ENCODE measurements at places on chromosomes 1 and 21. TPM values are rescaled to one million over a fixed set of nuclear protein-coding genes. Genes with fewer than 3 reads are reported as not detected.

- DNase-seq: no peak
- no peaks in the 10 kb centered on the region for H3K27me3 ChIP-seq
- no peaks in the 10 kb centered on the region for H3K4me1 ChIP-seq
- H3K4me3 ChIP-seq: no peak overlapping the region
- no peak overlapping the region for H3K27ac ChIP-seq
Measured at GRCh38 chr21:35363458-35363857, 314.4 kb upstream of the RUNX1 start.

Gene PM20D1
- 3.8 TPM for total RNA-seq

Gene ASCL5
- total RNA-seq: 0.27 TPM

Gene PANK4
- 66.6 TPM for total RNA-seq

GRCh38 chr1:222466150-222466865, 81.6 kb downstream of the HHIPL2 start:
- H3K4me1 ChIP-seq: peaks cover 11% of the 10 kb centered on the region
- DNase-seq: no peak
- no peak overlapping the region for H3K4me3 ChIP-seq
- H3K27ac ChIP-seq: no peak overlapping the region
- H3K36me3 ChIP-seq: no peaks in the 10 kb centered on the region
- H3K27me3 ChIP-seq: peaks cover 5% of the 10 kb centered on the region

GRCh38 chr1:3313576-3313950, 140.9 kb upstream of the ARHGEF16 start:
- DNase-seq: no peak
- H3K36me3 ChIP-seq: no peaks in the 10 kb centered on the region
- no peaks in the 10 kb centered on the region for H3K27me3 ChIP-seq
- no peaks in the 10 kb centered on the region for H3K4me1 ChIP-seq
- no peak overlapping the region for H3K4me3 ChIP-seq

Gene FCMR
- total RNA-seq: 393 TPM

GRCh38 chr1:68528243-68528642, 31.4 kb upstream of the DEPDC1 start:
- no peak overlapping the region for H3K4me3 ChIP-seq
- H3K27ac ChIP-seq: no peak overlapping the region
- no peak for DNase-seq
- H3K36me3 ChIP-seq: no peaks in the 10 kb centered on the region
- peaks cover 3% of the 10 kb centered on the region for H3K27me3 ChIP-seq

Gene FLG2
- total RNA-seq: not detected

- no peaks in the 10 kb centered on the region for H3K27me3 ChIP-seq
- H3K36me3 ChIP-seq: no peaks in the 10 kb centered on the region
- DNase-seq: no peak
- no peak overlapping the region for H3K4me3 ChIP-seq
- H3K27ac ChIP-seq: no peak overlapping the region
Measured at GRCh38 chr1:67629370-67630075, 55.5 kb upstream of the GADD45A start.

- H3K36me3 ChIP-seq: no peaks in the 10 kb centered on the region
- DNase-seq: no peak
- no peaks in the 10 kb centered on the region for H3K4me1 ChIP-seq
- H3K27ac ChIP-seq: no peak overlapping the region
Measured at GRCh38 chr1:83978056-83978455, 20.9 kb downstream of the TTLL7 start.

DNA sequence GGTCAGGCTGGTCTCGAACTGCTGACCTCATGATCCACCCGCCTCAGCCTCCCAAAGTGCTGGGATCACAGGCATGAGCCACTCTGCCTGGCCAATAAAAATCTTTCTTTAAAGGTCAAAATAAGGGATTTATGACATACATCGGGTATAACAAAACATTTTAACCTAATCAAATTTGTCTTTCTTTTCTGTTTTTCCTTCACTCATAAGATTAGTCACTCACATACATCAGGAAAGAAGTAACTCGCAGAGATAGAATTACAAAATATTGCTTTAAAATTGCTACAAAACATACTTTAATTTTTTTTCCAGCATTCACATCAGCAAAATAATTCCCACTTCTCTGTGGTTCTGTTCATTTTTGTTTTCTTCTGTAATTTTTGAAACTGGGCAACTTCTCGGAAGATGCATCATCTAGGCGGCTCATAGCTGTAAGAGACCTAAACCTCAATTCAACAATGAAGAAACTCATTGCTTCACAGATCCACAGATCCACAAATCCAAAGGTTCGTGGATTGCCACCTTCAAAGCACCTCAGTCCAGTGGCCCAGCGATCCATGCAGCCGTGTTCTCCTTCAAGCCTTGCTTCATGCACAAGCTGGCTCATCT, 39.7 kb downstream of the NEK2 start:
- no peak overlapping the region for H3K4me3 ChIP-seq
- H3K27me3 ChIP-seq: no peaks in the 10 kb centered on the region
- no peaks in the 10 kb centered on the region for H3K4me1 ChIP-seq
- DNase-seq: no peak
- no peaks in the 10 kb centered on the region for H3K36me3 ChIP-seq
- H3K27ac ChIP-seq: no peak overlapping the region

Gene VTCN1
- total RNA-seq: not detected

DNA sequence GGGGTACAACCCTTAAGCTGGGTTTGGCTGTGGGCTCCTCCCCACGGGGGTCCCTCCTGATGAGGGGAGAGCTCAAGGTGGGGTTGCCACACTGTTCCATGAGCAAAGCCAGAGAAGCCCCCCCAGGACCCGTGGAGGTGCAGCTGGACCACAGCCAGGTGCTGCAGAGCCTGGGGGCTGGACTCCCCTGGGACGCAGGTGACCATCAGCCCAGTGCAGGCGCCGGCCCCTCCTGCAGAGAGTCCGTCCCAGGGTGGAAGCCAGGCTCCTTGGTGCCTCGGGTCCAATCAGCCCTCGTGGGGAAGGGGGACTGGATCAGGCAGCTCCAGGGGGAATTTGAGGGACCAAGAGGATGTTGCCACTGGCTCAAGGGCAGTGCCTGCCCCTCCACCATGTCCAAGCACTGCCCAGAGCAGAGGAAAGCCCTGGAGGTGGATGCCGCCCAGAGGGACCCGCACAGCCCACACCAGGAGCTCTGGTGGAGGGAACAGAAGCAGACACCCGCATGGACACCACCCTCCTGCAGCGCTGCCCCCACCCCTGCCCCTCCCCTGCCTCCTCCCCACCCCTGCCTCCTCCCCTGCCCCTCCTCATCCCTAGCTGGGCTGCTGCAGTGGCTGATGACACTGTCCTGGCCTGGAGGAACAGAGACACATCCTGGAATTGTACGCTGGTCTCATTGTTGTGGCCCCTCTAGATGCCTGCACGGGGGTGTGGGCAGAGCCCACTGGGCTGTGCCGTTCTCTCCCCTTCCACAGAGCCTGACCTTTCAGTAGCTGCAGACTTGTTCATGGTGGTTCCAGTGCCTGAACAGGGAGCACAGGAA, 30.8 kb upstream of the COL18A1 start:
- H3K4me1 ChIP-seq: no peaks in the 10 kb centered on the region
- H3K4me3 ChIP-seq: no peak overlapping the region
- H3K27ac ChIP-seq: no peak overlapping the region

GRCh38 chr1:50611675-50612074, 188.4 kb upstream of the DMRTA2 start:
- no peak overlapping the region for H3K27ac ChIP-seq
- DNase-seq: peak; percentile 17
- H3K4me1 ChIP-seq: no peaks in the 10 kb centered on the region
- no peaks in the 10 kb centered on the region for H3K36me3 ChIP-seq

DNA sequence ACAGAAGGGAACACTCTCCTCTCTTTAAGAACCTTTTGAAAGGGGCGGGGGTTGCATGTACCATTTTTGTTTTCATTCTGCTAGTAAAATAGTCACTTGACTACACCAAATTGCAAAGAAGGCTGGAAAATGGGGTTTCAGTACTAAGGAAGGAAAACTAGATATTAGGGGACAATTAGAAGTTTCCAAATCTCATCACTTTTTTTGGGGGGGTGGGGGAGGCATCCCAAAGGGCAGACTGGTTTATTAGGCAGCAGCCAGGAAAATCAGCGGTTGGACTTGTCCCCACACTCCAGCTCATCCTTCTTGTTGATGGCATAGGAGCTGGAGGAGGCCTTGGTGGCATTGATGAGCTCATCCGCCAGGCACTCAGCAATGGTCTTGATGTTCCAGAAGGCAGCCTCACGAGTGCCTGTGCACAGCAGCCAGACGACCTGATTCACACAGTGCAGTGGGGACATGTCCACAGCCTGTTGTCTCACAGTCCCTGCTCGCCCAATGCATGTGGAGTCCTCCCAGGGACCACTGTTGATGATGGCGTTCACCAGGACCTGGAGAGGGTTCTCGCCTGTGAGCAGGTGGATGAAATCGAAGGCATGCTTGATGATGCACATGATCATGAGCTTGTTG, 1.7 kb upstream of the TMEM50B start:
- peaks cover 16% of the 10 kb centered on the region for H3K4me1 ChIP-seq
- H3K27ac ChIP-seq: no peak overlapping the region
- H3K36me3 ChIP-seq: no peaks in the 10 kb centered on the region
- H3K4me3 ChIP-seq: no peak overlapping the region

Gene GPR89A
- total RNA-seq: 39.0 TPM

- peaks cover 18% of the 10 kb centered on the region for H3K27me3 ChIP-seq
- H3K4me1 ChIP-seq: no peaks in the 10 kb centered on the region
- H3K27ac ChIP-seq: no peak overlapping the region
- DNase-seq: no peak
- H3K4me3 ChIP-seq: no peak overlapping the region
Measured at GRCh38 chr1:214546886-214547641, 4.3 kb downstream of the PTPN14 start.

Gene LRRC7
- 0.15 TPM for total RNA-seq

- H3K27me3 ChIP-seq: no peaks in the 10 kb centered on the region
- H3K4me1 ChIP-seq: no peaks in the 10 kb centered on the region
- no peak overlapping the region for H3K4me3 ChIP-seq
- peaks cover 96% of the 10 kb centered on the region for H3K36me3 ChIP-seq
Measured at GRCh38 chr1:167697667-167698141, 24.1 kb upstream of the MPZL1 start.

DNA sequence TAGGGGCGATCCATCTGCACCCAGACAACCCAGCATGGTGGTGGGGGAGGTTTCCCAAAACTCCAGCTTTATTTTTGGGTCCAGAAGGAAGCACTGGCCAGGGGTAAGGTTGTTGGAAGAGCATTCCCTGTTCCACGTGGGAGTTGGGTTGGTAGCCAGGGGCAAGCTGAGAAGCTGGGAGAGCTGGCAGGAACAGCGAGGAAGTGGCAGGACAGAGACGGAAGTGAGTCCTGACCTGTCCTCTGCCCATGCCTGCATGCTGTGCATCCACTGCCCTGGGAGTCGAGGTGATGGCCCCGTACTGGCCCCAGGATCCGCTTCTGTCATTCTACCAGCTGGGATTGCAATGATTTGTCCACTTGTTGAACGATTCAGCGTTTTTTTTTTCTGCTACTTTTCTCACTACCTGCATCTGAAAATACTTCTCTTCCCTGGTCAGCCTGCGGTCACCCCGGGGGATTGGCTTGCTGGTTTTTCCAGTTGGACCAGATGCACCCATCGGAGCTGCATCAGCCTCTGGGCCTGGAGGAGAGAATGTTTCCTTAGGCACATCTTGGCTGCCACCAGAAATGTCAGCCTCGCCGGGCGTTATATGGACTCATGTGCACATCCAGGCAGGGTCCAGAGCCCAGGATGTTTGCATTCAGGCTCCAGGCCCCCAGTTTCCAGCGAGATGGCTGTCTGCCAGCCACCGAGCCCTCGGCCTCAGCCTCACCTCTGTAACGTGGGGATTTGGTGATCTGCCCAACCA, 28.3 kb upstream of the TMPRSS2 start:
- H3K4me3 ChIP-seq: no peak overlapping the region
- H3K4me1 ChIP-seq: no peaks in the 10 kb centered on the region
- H3K27ac ChIP-seq: no peak overlapping the region
- DNase-seq: no peak

DNA sequence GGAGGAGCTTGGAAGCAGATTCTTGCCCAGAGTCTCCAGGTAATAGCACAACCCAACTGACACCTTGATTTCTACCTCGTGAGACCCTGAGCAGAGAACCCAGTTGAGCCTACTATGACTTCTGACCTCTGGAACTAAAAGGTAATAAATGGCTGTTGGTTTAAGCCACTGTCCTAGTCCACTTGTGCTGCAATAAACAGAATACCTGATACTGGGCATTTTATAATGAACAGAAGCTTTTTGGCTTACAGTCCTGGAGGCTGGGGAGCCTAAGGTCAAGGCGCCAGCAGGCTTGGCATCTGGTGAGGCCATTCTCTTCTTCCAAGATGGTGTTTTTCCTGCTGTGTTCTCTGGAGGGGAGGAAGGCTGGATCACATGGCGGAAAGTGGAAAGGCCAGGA, 39.9 kb upstream of the TP53BP2 start:
- H3K27me3 ChIP-seq: no peaks in the 10 kb centered on the region
- DNase-seq: no peak
- no peaks in the 10 kb centered on the region for H3K36me3 ChIP-seq
- H3K27ac ChIP-seq: no peak overlapping the region

Gene TMEM82
- total RNA-seq: not detected

DNA sequence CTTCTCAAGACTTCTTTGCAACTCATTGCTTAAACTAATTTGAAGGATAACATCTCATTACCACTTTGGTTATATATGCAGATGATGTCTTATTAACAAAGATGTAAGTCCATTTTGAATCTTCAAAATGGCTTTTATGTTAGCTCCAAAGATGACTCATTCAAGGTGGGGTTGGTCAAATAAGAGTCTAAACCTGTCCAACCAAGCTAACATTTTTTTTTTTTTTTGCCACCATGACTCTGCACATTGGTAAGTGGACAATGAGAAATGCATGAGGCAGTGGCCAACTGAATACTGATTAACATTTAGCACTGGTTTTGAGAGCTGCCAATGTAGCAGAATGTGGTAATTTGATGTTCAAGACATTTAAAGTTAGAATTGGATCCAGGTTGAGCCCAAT, 278 bp upstream of the KRTAP27-1 start:
- DNase-seq: no peak
- no peaks in the 10 kb centered on the region for H3K27me3 ChIP-seq

DNA sequence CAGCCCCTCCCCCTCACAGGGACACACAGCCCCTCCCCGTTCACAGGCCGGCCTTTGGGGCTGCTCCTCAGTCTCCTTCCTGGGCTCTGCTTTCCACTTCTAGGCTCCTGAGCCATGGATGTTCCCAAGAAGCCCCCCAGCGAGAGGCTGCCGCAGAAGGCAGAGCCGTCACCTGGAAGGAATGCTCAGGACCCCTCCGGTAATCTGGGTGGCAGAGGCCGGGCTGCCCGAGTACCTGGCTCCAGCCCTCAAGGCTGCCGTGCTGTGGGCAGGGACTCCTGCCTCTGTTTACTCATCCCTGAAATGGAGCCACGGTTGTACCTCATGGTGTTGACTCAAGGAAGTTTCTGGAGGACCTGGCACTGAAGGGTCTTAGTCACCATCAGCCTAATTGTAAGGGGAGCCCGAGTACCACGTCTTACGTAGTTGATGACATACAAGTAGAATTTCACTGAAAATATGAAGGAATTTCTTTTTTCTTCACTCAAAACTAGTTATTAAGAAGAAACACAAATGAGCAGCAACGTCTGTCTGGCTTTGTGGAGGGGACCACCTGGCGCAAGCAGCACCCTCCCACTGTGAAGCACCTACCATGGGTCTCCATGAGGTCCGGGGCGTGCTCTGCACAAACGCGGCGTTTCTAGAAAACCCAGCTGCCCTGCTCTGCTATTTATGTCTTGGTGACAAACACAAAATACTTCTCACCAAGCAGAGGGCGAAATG, 33.7 kb downstream of the PRDM15 start:
- no peaks in the 10 kb centered on the region for H3K27me3 ChIP-seq
- H3K36me3 ChIP-seq: peaks cover 5% of the 10 kb centered on the region

Data from CD4-positive, CD25-positive, alpha-beta regulatory T cell (primary cell).